SJCRH30 (cell line): ENCODE measurements at places on chromosomes 1 and 21. TPM values are rescaled to one million over a fixed set of nuclear protein-coding genes. Genes with fewer than 3 reads are reported as not detected.

- no peak for DNase-seq
Observed at GRCh38 chr21:44708213-44708865, 3.0 kb downstream of the TSPEAR start.

CHIA gene
- total RNA-seq: not detected in 2 replicates

ACOT11 gene
- 4.3 and 4.4 TPM in 2 replicates for total RNA-seq

DNA sequence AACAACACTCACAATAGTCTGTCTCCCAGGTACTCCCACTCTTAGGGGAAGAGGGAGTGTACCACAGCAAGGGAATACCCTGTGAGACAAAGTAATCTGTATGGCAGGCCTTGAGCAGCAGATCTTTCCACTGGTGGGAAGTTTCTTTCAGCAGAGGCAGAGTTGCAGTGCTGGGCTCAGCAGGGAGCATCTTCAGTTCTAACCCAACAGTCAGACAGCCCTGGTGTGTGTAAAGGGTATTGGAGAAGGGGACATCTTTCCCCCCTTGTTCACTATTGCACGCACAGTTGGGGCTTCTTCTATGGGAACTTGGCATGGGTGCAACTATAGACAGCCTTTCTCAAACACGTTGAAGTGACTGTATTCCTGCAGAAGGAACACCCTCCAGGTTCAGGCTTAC lies 159.4 kb upstream of the DPT start:
- no peak for DNase-seq

FAM72D gene
- 6.5 and 9.9 TPM in 2 replicates for total RNA-seq

AMY2B gene
- 0.26 and 0.43 TPM in 2 replicates for total RNA-seq

GRCh38 chr1:27543284-27543683 lies 53.3 kb upstream of the WASF2 start:
- no peak for DNase-seq

TRIM63 gene
- not detected in 2 replicates for total RNA-seq

- DNase-seq: no peak
Observed at GRCh38 chr1:40722622-40723021, 31.1 kb downstream of the NFYC start.

EPHX1 gene
- total RNA-seq: 6.3 and 7.2 TPM in 2 replicates

DNA sequence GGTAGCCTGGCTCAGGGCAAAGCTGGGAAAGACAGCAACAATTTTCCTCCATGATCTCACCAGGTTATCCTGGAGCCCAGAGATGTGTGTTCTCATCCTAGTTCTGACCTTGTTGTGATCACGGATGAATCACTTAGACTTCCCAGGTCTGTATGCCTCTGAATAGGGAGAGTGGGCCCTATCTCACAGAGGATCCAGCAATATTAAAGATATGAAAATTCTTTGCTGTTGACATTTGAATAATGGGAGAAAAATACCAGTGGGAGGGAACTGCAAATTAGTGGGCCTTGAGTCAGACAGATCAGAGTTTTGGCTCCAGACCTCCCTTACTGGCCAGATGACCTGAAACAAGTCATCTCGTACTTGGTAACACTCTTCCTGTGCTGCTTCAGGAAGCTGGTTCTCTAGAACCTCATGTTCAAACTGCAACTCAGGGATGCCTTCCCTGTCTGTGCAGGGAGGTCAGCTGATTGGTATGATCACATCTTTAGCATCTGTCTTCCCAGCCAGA lies 32.8 kb upstream of the RNF19B start:
- no peak for DNase-seq

DNA sequence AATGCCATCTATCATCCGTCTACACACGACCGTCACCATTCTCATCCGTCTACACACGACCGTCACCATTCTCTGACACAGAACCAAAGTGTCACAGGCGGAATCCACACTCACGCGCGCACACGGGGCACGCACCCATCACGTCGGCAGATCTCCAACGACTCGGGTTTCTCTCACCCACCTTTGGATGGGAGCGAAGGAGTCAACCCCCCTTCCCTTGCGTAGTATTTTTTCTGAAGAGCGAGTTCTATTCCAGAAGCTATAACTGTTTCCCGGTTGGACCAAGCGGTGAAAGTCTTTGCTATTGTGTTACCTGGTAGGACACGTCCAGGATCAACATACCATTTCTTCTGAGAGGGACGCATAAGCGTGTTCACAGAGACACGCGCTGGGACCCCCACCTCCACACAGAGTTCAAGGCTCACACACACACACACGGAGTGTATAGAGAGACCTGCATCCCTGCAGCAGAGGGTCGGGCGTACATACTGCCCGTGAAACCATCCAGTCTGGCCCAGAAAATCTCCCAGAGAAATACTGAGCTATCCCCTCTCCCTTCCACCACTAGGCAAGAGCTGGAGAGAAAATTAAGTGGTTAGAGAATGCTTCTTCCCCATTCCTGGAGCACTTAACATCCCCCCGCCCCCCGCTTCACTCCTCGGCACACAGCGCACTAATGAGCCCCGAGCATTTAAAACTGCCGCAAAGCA lies 741 bp downstream of the DUSP10 start:
- peak; percentile 52 for DNase-seq

GRCh38 chr1:160492617-160493016 lies 30.4 kb downstream of the SLAMF6 start:
- no peak for DNase-seq

CLCA4 gene
- total RNA-seq: not detected in 2 replicates

PROX1 gene
- 18.4 and 19.9 TPM in 2 replicates for total RNA-seq

CLIC6 gene
- 0.03 TPM in 1 of 2 replicates, not detected in the other for total RNA-seq

DNA sequence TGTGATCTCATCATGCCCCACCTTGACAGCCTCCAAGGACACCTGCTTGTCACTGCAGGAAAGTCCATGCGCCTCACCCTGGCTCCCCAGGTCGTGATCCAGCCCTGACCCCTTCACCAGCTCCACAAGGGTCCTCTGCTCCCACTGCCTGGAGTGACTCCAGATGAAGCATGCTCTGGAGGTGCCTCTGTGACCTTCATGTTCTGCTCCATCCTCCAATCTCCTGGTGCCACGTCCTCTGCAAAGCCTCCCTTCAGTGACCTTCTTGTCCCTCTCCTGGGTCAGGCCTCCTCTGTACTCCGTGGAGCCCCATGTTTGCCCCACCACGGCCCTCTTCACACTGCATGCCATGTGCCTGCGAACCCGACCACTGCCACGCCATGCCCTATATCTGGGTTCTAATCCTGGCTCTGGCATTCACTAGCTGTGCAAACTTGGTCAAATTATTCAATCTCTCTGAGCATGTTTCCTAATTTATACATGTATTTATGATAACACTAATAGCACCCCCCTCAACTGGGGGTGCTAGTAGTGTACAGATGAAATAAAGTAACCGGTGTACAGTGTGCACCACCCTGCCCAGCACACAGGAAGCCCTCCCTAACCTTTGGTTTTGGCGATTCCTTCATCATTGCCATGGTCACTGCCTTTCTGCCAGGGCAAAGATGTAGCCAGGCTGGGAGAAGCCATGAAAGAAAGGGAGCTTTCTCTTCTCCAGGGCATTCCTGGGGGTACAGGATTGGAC lies 77.4 kb downstream of the STUM start:
- no peak for DNase-seq

MTF1 gene
- total RNA-seq: 4.0 and 4.4 TPM in 2 replicates

DNA sequence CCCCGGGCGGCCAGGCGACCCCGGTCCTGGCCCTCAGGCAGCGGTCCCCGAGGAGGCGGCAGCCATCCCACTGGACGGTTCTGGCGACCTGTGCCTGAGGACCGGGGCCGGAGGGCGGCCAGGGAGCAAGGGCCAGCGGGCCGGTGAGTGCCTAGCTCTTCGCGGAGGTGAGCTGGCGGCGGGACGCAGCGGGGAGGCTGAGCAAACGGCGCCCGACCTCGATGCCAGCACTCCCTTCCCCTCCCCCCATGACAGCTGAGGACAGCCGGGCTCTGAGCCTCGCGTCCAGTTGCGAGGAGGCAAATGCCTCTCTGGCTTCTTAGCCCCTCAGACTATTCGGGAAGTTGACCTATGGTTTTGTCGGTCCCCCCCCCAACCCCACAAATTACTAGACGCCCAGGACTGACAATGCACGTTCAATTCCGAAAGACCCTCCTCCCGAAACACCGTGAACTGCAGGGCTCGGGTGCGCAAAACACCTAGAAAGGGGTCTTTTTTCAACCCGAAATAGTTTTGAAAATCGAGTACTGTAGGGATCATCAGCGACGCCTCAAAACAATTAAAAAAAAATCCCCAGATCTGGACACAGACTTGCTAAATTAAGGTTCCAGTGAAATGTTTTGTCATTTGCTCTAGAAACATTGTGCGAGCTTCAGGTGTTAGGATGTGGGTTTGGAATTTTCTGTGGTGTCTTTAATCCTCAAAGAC lies 8.3 kb downstream of the CDKN2C start:
- DNase-seq: peak; percentile 96

DNA sequence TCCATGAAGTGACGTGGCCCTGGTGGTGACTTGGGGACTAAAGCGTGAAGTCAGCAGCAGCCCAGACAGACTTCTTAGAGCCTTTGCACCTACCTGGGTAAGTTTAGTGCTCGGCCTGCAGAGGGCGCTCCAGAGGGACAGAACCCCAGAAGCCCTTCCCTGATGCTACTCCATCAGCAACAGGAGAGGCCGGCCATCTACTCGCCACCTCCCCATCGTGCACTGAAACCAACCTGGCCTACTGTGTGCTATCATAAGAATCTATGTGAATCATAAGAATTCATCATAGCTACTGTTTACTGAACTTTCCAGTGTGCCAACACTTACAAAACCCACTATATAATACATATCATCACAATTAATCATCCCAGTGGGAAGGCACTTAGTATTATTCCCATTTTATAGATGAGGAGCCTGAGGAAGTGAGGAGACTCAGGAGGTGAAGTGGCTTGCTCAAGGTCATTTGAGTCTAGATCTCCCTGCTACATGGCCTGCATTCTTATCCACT lies 7.9 kb upstream of the EDN2 start:
- DNase-seq: peak; percentile 60

DNA sequence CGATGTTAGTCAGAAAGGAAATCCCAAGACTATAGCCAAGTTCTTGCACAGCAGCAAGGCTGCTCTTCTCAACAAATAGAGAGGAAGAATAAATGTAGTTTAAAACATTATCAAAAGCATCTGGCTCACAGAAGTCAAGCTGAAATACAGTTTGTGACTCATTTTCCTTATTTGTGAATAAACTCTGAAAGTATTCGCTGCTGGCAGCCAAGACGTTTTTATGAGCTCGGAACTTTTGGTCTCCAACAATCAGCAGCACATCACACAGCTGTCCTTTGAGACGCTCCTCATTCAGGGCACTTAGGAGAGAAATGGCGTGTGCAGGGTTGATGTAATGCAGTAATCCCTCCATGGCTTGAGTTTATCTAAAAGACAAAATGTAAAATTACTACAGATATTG lies 16.4 kb downstream of the ZBTB21 start:
- no peak for DNase-seq

DNA sequence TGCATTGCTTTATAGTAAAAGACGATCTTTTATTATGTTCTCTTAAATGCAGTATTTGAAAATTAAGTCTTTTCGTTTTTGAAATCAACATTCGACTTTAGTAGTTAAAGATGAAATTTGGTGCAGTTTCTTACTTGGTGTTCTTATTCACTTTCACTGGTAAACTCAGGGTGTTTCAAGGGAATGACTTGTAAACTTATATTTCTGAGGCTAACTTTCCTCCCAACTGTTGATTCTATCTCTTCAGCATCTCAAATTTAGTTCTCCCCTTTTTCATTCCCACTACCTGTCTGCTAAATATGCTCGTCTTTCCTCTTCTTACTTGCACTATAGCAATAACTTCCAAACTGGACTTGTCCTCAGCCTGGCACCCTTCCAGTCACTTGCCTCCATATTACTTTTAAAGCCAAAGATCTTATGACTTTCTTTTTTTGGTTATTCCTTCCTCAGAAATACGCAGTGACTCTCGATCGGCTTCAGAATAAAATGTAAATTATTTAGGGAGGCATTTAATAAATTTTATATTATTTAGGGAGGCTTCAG lies 988 bp downstream of the SLC35A3 start:
- DNase-seq: peak; percentile 3

GRCh38 chr1:185672719-185673360 lies 61.4 kb upstream of the HMCN1 start:
- no peak for DNase-seq

SPRR2F gene
- total RNA-seq: not detected in 2 replicates

GSTM5 gene
- total RNA-seq: 0.02 TPM in 1 of 2 replicates, not detected in the other

FOXO6 gene
- total RNA-seq: 11.9 and 12.9 TPM in 2 replicates

IRF6 gene
- not detected in 2 replicates for total RNA-seq

MLLT11 gene
- total RNA-seq: 14.9 and 15.7 TPM in 2 replicates

DNA sequence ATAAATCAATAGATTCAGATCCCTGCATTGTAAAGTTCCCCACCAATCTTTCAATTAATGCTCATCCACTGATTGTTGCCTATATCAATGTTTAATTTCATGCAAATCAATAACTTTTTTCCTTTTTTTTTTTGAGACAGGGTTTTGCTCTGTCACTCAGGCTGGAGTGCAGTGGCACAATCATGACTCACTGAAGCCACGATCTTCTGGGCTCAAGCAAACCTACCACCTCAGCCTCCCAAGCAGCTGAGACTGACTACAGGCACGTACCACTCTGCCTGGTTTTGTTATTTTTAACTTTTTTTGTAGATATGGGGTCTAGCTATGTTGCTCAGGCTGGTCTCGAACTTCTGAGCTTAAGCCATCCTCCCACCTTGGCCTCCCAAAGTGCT lies 25.7 kb downstream of the DIO1 start:
- no peak for DNase-seq

DNA sequence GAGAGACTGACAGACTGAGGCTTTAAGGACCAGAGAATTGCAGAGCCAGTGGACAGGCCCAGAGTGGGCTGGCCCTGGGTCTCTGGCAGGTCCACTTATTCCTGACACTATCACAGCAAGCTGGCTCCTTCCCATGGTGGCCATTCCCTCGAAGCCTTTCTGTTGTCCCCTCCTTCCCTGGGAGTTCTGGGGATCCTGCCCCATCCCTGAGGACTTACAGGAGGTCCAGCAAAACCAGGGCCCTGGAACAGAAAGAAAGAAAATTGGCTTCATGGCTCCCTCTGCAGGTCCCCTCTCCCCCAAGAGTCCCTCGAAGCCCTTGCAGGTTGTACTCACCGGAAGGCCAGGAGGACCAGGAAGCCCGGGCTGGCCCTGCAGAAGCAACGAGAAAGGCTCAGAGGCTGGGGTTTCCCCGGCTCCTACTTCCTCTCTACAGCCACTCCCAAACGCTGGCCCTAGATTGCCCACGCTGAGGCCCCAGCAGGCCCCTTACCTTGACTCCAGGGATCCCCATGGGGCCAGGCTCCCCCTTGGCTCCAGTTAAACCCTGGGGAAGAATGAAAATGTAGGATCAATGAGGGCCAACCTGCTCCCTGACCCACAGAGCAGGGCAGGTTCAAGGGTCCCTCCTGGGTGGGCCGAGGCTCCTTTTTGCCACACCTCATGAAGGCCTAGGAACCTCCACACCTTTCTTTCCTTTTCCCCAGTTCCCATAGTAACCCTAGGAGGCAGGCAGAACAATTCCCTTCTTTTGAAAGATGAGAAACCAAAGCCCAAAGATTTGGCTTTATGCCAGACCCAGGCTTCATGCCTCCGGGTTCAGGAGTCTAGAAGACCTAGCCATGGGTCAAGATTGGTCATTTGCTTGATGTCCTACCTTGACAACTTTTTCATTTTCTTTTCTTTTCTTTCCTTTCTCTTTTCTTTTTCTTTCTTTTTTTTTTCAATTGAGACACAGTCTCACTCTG lies 4.6 kb downstream of the COL9A2 start:
- DNase-seq: no peak
